ENCODE measurements at places on chromosomes 4 and X. TPM values are rescaled to one million over a fixed set of nuclear protein-coding genes. Genes with fewer than 3 reads are reported as not detected.

The ITM2A gene
- 1.3 TPM for total RNA-seq

The SPANXN4 gene
- not detected for total RNA-seq

The SLC49A3 gene
- total RNA-seq: 15.5 TPM

The C1QTNF7 gene
- total RNA-seq: 0.50 TPM

The GYPB gene
- total RNA-seq: not detected

The CT45A5 gene
- not detected for total RNA-seq

The FATE1 gene
- not detected for total RNA-seq

The CT45A3 gene
- not detected for total RNA-seq

The IBSP gene
- not detected for total RNA-seq

The TIGD4 gene
- total RNA-seq: 0.17 TPM

The MAGEB1 gene
- total RNA-seq: not detected

The CABS1 gene
- total RNA-seq: not detected

The TAF1 gene
- 59.3 TPM for total RNA-seq

The CXCL3 gene
- 10.6 TPM for total RNA-seq

The SHOX gene
- total RNA-seq: not detected

The CXorf65 gene
- not detected for total RNA-seq

The GRIA3 gene
- total RNA-seq: 3.3 TPM

The RBM47 gene
- total RNA-seq: 1.0 TPM

The RTL9 gene
- 0.17 TPM for total RNA-seq

The CLDN22 gene
- not detected for total RNA-seq

All from smooth muscle cell of trachea (primary cell).